ENCODE measurements at places on chromosomes 11 and 22. TPM values are rescaled to one million over a fixed set of nuclear protein-coding genes. Genes with fewer than 3 reads are reported as not detected.

The VPREB1 gene
- not detected for total RNA-seq

The OR51B4 gene
- total RNA-seq, result 0.94 TPM

The OR52H1 gene
- total RNA-seq, result 3.8 TPM

The PLEKHB1 gene
- 5.9 TPM for total RNA-seq

The APOBEC3A gene
- not detected for total RNA-seq

The DNAL4 gene
- 17.5 TPM for total RNA-seq

The TAF1D gene
- total RNA-seq, result 179 TPM

The TTC9C gene
- 28.2 TPM for total RNA-seq

The NRXN2 gene
- total RNA-seq, result 315 TPM

The ABTB2 gene
- total RNA-seq, result 7.2 TPM

The SLC17A6 gene
- total RNA-seq, result 17.2 TPM

The ALG12 gene
- 20.7 TPM for total RNA-seq

The MFNG gene
- total RNA-seq, result 3.4 TPM

The TESMIN gene
- not detected for total RNA-seq

The ARHGEF17 gene
- total RNA-seq, result 46.6 TPM

The ACR gene
- not detected for total RNA-seq

The APOL3 gene
- 0.94 TPM for total RNA-seq

The ELFN2 gene
- total RNA-seq, result 21.9 TPM

The TYR gene
- total RNA-seq, result not detected

The CAPN5 gene
- 27.5 TPM for total RNA-seq

The FLRT1 gene
- total RNA-seq, result 11.9 TPM

The OR5AS1 gene
- not detected for total RNA-seq

The RFPL3 gene
- total RNA-seq, result not detected

The OR8D4 gene
- not detected for total RNA-seq

The RTN4RL2 gene
- 1.6 TPM for total RNA-seq

The SHISAL1 gene
- total RNA-seq, result 25.7 TPM

The IGLL1 gene
- not detected for total RNA-seq

The TSPAN32 gene
- not detected for total RNA-seq

The FOXRED1 gene
- total RNA-seq, result 22.5 TPM

The RIBC2 gene
- total RNA-seq, result 1.3 TPM

The MUC15 gene
- not detected for total RNA-seq

The PRDM11 gene
- total RNA-seq, result 9.1 TPM

The CRYBB2 gene
- not detected for total RNA-seq

The DDI1 gene
- not detected for total RNA-seq

The TSPAN4 gene
- total RNA-seq, result 16.0 TPM

The MMP11 gene
- total RNA-seq, result 23.8 TPM
